Activated CD8-positive, alpha-beta memory T cell treated with anti-CD3 and anti-CD28 coated beads for 36 hours (primary cell): ENCODE measurements at places on chromosomes 6 and 20. TPM values are rescaled to one million over a fixed set of nuclear protein-coding genes. Genes with fewer than 3 reads are reported as not detected.

GPR6 gene
- total RNA-seq = not detected

SLPI gene
- total RNA-seq = not detected

MCCD1 gene
- total RNA-seq = not detected

BPIFB6 gene
- not detected for total RNA-seq

COX4I2 gene
- total RNA-seq = not detected

KHDC1L gene
- total RNA-seq = 0.31 TPM

CALHM4 gene
- total RNA-seq = not detected

SLC16A10 gene
- 4.4 TPM for total RNA-seq

C20orf202 gene
- total RNA-seq = not detected

BNIP5 gene
- total RNA-seq = not detected

PXMP4 gene
- total RNA-seq = 7.0 TPM

POU5F1 gene
- total RNA-seq = not detected

ADGB gene
- 0.32 TPM for total RNA-seq

SPATA25 gene
- 1.7 TPM for total RNA-seq

SMLR1 gene
- not detected for total RNA-seq

TINAG gene
- not detected for total RNA-seq

GMDS gene
- total RNA-seq = 37.1 TPM

ID4 gene
- not detected for total RNA-seq

VWA7 gene
- total RNA-seq = 1.9 TPM

PBOV1 gene
- total RNA-seq = not detected

SCUBE3 gene
- total RNA-seq = 0.06 TPM

CLVS2 gene
- not detected for total RNA-seq

IRF4 gene
- 659 TPM for total RNA-seq

NMBR gene
- total RNA-seq = not detected

LY6G6F gene
- not detected for total RNA-seq

LAMP5 gene
- total RNA-seq = not detected

RAB5IF gene
- total RNA-seq = 157 TPM

IL20RA gene
- total RNA-seq = not detected

COL9A1 gene
- not detected for total RNA-seq

MATN4 gene
- 0.36 TPM for total RNA-seq

HLA-DRB5 gene
- total RNA-seq = 0.23 TPM
